ELR (cell line): ENCODE measurements at places on chromosomes 3 and 15.

- no peak for DNase-seq
Measured at GRCh38 chr3:8736436-8736835, 2.8 kb downstream of the CAV3 start.

DNA sequence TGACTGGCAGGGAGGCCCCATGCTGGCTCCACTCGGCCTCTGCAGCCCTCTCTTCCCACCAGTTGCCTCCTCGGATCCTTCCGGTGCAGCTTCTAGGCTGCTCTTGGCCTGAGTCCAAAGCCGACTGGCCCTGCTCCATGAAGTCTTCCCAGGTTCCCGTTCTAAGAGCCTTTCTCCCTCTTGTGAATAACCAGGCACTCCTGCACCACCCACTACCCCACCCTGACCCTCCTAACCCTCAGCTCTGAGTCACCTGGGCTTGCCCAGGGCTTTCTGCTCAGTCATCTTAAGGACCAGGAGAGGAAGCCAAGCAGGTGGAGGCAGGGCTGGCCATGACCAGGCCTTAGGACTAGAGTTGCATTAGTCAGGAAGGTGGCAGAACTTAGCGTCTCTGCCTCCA lies 28.1 kb upstream of the CNBP start:
- peak; percentile 95 for DNase-seq

DNA sequence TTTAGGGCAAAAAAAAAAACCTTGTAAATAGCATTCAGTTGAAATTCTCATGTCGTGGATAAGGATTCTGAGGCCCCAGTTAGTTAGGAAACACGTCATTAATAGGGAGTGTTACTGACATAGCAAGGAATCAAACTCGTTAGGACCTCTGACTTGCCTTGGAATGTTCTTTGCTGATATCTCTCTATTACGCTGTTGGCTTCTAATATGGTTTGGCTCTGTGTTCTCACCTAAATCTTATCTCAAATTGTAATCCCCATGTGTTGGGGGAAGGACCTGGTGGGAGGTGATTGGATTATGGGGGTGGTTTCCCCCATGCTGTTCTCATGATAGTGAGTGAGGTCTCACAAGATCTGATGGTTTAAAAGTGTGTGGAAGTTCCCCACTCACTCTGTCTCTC lies 40.3 kb downstream of the CHL1 start:
- no peak for DNase-seq

GRCh38 chr15:38205526-38206272 lies 46.9 kb upstream of the SPRED1 start:
- DNase-seq, result no peak

DNA sequence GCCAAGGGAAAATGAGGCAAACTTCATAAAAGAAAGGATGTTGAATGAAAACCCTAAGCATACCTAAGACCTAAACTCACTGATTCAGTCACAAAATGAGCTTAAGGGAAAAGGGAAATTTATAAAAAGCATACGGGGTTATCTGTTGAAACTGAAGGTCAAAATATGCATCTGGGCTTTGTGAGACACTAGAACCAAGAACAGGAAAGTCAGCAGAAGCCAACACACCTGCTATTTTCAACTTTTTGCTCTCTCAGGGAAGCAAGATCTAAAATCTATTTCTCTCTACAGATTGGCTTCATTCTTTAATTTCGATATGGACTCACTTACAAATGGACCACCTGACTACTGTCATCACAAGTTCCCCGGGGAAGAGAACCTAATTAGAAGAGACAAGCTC lies 338.6 kb upstream of the NECTIN3 start:
- no peak for DNase-seq

DNA sequence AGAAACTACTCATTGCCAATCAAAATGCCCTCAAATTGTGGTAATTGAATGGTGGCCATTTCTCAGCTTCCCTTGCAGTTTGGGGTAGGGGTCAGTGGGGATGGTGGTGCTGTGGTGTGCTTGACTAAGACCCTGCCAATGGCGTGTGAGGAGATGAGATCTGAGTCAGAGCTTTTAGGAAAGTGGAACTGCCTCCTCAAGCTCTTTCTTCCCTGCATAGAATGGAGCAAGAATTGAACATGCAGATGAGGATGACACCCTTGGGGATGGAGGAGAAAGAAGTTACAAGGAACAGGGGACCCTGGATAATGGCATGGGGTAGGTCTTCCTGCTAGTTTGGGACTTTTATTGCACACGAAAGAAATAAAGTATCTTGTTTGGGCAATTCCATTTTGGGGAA lies 188.0 kb downstream of the PEX5L start:
- DNase-seq, result no peak

DNA sequence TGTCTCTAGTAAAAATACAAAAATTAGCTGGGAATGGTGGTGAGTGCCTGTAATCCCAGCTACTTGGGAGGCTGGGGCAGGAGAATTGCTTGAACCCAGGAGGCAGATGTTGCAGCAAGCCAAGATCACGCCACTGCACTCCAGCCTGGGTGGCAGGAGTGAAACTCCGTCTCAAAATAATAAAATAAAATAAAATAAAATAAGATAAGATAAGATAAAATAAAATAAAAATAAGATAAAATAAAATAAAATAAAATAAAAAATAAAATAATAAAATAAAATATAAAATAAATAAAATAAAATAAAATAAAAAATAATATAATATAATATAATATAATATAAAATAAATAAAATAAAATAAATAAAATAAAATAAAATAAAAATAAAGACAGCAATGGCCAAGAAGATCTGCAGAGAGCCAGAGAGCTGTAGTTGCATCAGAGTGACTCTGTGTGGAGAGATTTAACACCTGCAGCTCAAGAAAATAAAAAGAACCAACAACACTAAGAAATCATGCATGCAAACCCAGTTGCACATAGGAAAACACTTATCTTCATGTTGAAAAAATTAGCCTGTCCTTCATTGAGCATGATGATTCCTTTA lies 25.9 kb downstream of the LIPH start:
- no peak for DNase-seq

DNA sequence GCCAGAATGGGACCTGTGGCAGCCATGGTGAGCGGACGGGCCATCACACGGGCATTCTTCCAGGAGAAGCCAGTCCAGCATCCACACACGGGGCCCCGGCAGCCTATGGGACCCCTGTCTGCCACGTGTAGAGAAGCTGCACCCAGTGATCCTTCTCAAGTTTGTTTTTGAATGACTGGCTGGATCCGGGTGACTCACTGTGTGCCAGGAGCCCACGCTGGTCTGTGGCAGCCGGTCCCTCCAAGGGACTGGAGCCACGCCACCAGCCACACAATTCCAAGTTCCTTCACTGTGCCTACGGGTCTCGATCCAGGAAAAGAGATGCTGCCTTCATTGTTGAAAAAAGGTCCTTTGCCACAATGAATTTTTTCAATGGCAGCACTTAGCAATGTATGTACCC lies 58.1 kb downstream of the ATP10A start:
- DNase-seq, result no peak

DNA sequence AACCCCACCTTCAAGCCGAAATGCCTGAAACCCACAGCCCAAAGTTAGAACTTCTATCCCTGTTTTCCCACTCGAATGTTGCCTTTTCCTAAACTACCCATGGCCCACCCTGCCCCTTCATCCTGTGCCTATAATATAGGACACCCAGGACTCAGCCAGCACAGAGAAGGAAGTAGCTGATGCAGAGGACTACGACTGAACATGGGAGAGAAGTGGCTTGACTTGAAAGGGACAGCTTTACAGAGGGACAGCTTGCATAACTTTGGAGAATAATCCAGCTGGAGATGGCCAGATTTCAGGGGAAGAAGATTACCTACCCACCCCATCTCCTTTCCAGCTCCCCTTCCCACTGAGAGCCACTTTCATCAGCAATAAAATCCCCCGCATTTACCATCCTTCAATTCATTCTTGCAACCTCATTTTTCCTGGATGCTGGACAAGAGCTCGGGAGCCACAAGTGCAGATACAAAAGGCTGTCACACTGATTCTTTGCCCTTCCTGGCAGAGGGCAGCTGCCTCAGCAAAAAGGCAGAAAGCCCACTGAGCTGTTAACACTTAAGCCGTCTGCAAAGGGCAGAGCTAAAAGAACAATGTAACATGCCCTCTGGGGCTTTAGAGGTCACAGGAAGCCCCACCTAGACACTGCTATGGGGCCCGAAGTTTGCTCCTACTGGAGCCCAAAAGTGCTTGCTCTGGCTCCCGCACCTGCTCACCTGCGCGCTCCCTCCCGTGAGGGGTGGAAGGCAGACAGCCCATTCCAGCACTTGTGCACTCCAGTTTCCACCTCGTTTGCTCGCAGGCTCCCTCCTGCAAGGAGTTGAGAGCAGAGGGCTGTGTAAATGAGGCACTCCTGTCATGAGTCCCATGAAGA lies 224.0 kb downstream of the TBC1D5 start:
- no peak for DNase-seq

GRCh38 chr15:26438718-26439117 lies 334.1 kb downstream of the GABRB3 start:
- DNase-seq, result no peak

DNA sequence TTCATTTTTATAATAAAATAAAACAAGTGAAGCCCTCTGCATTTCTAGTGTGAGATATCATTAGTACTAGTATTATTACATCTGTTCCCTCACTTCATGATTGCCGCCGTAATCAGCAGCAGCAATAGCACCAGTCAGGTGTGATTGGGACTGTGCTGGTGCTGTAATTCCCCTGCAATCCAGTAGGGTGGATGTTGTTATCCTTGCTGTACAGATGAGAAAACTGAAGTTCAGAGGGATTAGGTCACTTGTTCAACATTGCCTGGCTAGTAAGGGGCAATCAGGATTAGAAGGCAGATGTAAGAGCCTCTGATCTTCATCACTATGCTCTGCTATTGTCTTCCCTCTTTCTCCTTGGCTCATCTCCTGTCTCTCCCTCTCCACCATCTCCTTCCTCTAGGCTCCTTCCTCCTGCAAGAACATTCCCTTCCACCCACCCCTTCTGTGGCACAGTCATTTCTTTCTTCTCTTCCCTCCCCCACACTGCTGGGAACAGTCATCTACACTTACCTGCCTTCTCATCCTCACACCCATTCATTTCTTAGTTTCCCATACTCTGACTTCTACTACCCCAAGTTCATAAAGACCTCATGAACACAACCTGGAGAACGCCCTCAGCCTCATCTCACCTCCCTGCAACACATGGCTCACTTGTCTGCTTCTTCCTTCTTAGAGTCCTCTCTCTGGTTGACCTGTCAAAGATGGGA lies 29.7 kb downstream of the CRYGS start:
- DNase-seq, result peak; percentile 43

GRCh38 chr3:5799398-5799797 lies 611.9 kb downstream of the EDEM1 start:
- DNase-seq, result no peak

- DNase-seq, result no peak
Measured at GRCh38 chr3:61184956-61185355, 66.3 kb downstream of the FHIT start.

- DNase-seq, result no peak
Measured at GRCh38 chr3:23277688-23278087, 74.6 kb downstream of the UBE2E2 start.

DNA sequence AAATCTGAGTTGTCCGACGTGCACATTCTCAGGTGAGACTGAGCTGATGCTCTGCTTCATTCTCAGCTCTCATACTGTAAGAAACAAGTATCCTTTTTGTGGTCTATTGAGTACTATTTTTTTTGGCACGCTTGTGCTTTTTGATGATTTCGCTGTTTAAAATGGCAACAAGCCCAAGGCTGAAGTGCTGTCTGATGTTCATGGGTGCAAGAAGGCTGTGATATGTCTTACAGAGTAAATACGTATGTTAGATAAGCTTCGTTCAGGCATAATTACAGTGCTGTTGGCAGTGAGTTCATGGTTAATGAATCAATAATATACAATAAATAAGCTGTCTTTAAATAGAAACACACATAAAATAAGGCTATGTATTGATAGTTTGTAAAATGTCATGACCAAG lies 27.2 kb downstream of the AQR start:
- DNase-seq, result no peak

DNA sequence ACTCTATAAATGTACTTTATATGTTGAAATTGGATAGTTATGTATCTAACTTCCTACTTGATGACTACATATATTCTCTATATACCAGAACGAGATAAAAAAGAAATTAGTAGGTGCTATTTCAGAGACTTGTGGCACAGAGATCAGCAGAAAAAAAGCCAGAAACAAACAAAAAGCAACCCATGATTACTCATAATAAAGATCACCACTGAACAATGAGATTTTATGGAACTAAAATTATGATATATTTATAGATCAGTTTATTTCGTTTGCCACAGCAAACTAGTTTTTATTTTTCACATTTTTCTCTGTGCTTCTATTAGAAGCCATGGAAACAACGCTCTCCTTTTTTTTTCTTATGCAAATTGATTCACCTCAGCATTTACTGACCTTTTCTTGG lies 15.1 kb upstream of the PROK2 start:
- no peak for DNase-seq

DNA sequence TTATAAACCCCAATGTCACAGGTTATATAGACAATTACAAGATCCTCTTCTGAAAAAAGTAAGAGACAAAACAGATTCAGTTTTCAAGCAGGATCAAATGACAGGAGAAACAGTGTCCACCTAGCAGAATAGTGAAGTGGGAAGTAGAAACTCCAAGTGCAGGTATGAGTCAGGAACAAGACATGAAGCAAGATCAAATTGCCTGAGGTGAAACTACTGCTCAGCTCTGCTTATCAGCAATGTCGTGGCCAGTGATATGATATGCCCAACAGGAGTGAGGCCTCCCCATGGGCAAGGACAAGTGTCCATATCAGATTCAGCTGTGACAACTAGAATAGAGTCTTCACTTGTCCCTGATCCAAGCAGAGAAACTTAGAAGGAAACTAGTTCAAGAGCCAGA lies 100.0 kb downstream of the ZMAT3 start:
- peak; percentile 52 for DNase-seq

DNA sequence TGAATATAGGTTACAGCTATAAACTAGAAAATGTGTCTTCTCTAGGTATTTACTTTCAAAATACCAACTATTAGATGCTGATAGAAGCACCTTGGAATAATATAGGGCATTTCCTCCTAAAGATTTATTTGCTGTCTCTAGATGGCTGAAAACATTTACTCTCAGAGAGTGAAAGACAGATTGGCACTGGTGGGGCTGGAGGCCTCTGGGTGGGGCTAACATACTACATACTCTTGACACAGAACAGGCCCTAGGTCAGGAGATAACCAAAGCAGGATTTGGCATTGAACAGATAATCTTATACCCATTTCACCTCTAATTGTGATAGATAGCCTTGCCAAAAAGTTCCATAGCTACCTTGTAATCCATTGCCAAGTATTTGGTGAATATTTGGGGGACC lies 253.3 kb upstream of the TBC1D5 start:
- no peak for DNase-seq

DNA sequence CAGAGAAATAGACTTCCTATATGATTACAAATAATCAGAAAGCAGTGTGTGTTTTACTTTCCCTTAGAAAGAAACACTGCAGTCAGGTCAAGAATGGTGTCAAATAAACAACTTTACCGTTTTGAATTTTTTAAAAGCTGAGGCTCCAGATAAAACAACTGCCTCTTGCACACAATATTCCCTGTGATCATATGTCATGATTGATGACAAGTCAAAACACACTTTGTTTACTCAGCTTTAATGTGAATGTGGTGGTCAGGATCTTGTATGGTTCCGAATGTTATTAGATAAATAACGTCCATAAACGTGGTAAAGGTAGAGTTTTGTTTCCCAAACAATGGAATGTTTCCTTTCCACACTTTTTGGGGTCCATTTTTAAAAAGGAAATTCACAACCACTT lies 428.4 kb upstream of the MDFIC2 start:
- DNase-seq, result no peak

- DNase-seq, result no peak
Measured at GRCh38 chr15:69138963-69139362, 21.5 kb upstream of the GLCE start.

- no peak for DNase-seq
Measured at GRCh38 chr3:13596426-13597205, 47.7 kb downstream of the FBLN2 start.

GRCh38 chr15:64305261-64305660 lies 50.7 kb downstream of the CSNK1G1 start:
- DNase-seq, result peak; percentile 6
